ENCODE measurements at places on chromosomes 11 and 22.

GRCh38 chr22:30806391-30806861 lies 111.8 kb downstream of the OSBP2 start:
- DNase-seq, result no peak

GRCh38 chr22:36862251-36863242 lies 1.7 kb downstream of the NCF4 start:
- no peak for DNase-seq

DNA sequence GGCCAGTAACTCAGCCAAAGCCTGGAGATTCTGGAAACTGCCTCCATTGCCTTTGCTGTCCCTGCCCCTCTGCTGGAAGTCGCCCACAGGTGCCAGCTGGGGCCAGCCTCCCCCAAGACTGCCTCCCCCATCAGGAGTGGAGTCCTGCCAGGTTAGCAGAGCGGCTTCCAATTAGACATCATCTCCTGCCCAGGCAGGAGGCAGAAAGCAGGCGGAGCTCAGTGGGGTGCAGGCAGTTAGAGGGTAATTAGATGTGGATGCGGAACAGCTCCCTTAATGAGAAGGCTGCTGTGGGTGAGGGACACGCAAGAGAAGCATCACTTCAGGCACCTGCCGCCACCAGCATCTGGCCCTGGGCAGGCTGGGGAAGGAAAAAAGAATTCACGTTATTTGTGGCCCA lies 90.9 kb upstream of the TP53I11 start:
- DNase-seq, result no peak

GRCh38 chr11:38900211-38900610 lies 2302.2 kb upstream of the RAG2 start:
- no peak for DNase-seq

GRCh38 chr22:25741692-25742626 lies at the start of gene MYO18B:
TSS of gene MYO18B (plus strand) at chr22:25742188. CDS start at chr22:25761093, 18,905 bp downstream.
- DNase-seq, result no peak

DNA sequence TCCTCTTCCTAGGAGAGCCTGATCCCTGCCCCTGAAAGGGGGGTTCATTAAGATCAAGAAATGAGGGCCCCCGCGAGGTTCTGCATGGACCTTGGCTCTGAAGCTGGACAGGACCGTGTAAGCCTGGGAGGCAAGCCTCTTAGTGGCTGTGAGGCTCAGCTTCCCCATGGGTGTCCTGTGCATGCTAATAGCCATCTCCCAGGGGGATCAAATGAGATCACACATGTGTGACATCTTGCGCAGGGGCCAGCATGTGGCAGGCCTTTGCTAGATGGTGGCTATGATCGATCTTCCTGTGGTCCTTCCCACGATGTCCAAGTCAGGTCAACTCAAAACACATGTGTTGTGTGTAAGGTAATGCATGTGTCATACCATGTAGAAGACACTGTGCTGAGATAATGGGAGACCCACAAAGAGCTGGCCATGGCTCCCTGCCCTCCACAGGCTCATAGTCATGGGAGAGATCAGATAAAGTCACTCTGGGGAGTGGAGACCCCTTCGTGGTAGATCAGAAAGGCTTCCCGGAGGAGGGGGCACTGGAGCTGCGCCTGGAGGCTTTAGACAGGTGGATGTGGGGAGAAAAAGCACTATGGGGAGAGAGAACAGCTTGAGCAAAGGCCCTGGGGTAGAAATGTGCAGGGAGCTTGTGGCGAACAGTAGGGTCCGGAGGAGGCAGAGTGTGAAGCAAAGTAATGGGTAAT lies 3.7 kb downstream of the RAC2 start:
- DNase-seq, result no peak

- no peak for DNase-seq
These were observed 24.7 kb upstream of the BAIAP2L2 start for GRCh38 chr22:38135133-38135706.

- no peak for DNase-seq
These were observed 24.1 kb downstream of the KCNE3 start for GRCh38 chr11:74443071-74443864.

Data from T-helper 2 cell (primary cell).